HuH-7 (cell line): ENCODE measurements at places on chromosomes 2 and 18.

DNA sequence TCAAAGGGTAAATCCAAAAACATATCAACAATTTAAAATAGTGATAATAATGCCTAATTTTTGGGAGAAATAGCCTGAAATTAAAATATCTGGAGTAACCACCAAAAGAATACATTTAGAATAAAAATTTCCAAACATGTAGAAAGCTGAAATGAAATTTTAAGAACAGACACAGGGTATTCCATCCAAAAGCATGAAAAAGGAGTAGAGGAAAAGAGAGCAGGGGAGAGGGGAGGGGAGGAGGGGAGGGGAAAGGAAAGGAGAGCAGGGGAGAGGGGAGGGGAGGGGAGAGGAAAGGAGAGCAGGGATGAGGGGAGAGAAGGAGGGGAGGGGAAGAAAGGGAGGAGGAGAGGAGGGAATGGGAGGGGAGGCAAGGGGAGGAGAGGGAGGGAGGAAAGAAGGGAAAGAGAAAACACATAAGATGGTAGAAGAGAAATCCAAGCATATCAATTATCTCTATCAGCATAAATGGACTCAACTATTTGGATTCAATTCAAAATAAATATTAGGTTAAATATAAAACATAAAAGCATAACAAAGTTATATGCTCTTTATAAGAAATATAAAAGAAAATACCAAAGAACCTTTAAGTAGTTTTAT is 141.1 kb downstream of the ZNF385B start:
- no peak for DNase-seq

DNA sequence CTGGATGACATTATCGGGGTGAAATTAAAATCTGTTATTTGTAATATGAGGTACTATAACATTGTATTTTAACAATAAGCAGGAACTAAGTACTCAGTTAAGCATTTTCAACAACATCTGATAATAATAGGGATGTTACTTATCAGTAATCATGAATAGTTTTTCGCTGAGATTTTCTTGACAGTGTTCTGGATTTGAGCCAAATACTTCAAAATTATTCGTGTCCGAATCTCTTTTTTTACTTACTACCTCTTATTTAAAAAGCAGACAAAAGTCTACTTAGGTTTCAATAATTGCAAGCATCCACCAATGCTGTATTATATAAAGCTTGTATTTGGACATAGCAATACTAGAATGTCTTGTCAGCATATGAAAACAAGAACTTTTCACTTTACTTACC is 6.4 kb upstream of the ANKRD12 start:
- no peak for DNase-seq

DNA sequence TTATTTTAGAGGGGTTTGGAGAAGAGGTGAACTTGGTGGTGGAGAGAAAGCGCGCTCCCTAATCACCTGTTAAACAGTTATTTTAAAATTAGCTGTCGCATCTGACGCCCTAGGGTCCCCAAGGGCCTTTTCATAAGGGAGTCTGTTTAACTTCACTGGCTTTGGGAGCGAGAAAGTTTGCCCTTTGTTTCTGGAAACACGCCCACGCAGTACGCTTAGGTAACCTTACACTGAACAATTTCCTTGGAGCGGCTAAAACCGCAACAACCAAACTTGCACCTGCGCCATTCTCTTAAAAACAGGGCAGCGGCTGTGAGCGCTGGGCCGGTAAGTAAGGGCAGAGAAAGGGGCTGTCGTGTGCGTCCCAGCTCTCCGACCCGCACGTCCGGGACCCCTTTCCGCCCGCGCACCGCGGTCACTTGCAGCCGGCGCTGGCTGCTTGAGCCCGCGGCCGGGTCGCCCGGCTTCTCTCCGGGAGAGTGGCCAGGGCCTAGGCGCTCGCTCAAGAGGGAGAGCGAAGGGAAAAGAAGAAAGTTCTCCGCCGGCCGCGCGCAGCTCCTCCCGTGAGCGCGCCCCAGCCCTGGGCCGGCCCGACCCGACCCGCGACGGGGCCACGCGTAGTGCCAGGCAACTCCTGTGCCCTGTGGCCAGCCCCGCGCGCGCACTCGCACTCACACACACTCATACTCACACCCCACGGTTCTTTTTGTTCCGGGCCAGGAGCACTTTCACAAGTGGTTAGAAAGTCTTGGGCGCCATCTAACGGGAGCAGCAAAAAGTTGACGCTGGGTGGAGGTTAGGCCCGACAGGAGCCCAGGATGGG is 19.2 kb downstream of the POU3F3 start:
- peak; percentile 85 for DNase-seq

- DNase-seq = no peak
Observed at GRCh38 chr2:172986040-172986439, 89.6 kb upstream of the MAP3K20 start.

GRCh38 chr2:120879431-120880295 is 144.0 kb downstream of the GLI2 start:
- peak; percentile 39 for DNase-seq

- no peak for DNase-seq
Observed at GRCh38 chr2:154231021-154231420, 359.3 kb downstream of the GALNT13 start.

- no peak for DNase-seq
Observed at GRCh38 chr2:212414767-212415211, 123.8 kb downstream of the ERBB4 start.

DNA sequence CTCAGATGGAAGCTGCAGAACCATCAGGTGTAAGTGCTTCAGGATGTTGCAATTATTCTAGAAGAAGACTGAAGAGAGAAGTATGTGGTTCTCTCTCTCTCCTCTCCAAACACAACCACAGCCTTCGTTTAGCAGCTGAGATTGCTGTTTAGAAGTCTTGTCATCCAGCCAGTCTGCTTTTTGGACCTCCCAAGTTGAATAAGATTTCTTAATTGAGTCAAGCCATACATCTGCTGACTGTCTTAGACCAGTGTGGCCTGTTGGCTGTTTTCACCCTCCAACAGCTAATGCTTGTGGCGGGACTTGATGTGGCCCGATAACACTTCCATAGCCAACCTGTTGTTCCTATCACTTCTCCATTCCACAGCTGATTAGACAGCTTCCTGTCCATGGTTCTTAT is 91.3 kb upstream of the TMEM17 start:
- no peak for DNase-seq

GRCh38 chr2:166451468-166451867 is 42.6 kb downstream of the SCN7A start:
- DNase-seq = no peak

DNA sequence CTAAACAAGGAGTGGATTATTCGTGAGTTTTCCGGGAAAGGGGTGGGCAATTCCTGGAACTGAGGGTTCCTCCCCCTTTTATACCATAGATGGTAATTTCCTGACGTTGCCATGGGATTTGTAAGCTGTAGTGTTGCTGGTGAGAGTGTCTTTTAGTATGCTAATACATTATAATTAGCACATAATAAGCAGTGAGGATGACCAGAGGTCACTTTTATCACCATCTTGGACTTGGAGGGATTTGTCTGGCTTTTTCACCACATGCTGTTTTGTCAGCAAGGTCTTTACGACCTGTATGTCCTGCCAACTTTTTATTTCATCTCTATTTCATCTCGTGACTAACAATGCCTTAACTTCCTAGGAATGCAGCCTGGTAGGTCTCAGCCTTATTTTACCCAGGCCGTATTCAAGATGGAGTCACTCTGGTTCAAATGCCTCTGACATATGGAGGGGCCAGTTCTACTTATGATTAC is 124.8 kb upstream of the B3GNT2 start:
- DNase-seq = no peak

GRCh38 chr2:199092419-199092818 is 365.3 kb downstream of the SATB2 start:
- no peak for DNase-seq

- DNase-seq = no peak
Observed at GRCh38 chr18:37362158-37362890, 203.3 kb downstream of the CELF4 start.

DNA sequence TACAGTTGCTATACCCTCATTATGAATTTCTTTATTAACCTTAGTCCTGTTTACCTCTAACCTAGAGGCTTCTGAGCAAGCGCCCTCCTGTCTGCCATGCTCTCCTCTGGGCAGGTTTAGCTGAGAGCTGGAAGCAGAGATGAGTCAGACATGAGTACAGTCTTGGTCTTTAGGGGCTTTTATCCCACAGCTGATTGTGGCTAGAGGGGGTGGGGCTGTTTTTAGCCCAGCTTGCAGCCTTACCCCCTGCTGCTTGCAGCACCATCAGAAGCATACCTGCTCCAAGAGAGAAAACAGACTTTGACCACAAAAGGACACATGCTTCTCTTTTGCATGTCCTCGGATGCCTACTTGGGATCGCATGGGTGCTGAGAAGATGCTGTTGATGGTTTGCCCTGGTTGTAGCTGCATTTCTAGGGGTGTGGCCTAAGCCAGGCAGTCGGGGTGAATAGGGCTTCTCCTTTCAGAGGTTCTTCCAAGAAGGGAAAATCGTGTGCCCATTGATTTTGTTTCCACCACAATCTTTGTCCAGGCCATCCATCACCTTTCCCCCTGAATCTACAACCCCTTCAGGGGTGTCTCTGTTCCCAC is 115.0 kb upstream of the LGALSL start:
- DNase-seq = no peak

GRCh38 chr2:66897691-66898150 is 462.8 kb downstream of the MEIS1 start:
- no peak for DNase-seq

GRCh38 chr18:56086176-56086575 is 498.2 kb upstream of the TCF4 start:
- no peak for DNase-seq

- DNase-seq = peak; percentile 40
Observed at GRCh38 chr18:10851824-10852319, 297.5 kb downstream of the PIEZO2 start.

GRCh38 chr2:27307545-27308358 is 493 bp downstream of the UCN start:
- no peak for DNase-seq

- DNase-seq = no peak
Observed at GRCh38 chr2:126720638-126721037, 64.7 kb downstream of the GYPC start.

DNA sequence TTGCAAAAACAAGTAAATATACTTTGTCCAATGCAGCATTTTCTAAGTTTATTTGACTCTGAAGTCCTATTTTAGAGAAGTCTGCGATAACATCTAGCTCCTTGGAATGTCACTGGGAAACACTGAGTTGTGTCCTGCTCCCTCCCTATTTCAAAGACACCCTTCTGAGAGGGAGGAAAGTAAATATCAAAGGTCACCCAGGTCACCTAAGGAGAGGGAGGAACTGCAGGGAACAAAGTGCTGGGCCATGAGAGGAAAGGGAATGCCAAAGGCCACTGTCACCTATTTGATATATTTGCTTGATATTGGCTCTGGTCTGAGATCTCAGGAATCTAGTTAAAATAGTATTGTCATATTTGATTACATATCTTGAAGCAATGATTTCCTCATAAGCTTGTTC is 201.3 kb downstream of the GCA start:
- no peak for DNase-seq

DNA sequence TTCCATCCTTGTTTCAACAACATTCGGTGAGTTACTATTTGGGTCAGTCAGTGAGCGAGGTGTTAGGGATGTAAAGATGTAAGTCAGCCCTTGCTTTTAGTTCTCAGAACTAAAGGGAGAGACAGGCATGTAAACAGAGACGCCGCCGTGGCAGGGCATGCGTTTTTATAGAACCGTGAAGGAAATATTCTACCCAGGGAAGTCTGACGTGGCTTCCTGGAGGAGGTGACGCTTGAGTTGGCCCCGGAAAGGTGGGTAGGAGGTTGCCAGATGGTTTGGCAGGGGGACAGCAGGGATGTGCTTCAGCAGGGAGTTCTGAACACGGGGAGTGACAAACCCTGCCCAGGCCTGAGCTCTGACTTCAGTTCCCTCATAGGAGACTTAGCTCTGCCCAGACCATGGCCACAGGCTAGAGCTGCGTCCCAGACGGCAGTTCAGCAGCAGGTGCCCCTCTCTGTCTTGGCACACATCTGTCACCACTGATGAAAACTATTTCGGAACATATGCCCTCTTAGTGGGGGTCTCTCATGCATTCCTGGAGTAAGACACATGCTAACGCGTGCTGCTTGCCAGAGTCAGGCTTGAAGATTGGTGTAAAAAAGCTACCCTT is 23.4 kb upstream of the RPL31 start:
- DNase-seq = no peak

DNA sequence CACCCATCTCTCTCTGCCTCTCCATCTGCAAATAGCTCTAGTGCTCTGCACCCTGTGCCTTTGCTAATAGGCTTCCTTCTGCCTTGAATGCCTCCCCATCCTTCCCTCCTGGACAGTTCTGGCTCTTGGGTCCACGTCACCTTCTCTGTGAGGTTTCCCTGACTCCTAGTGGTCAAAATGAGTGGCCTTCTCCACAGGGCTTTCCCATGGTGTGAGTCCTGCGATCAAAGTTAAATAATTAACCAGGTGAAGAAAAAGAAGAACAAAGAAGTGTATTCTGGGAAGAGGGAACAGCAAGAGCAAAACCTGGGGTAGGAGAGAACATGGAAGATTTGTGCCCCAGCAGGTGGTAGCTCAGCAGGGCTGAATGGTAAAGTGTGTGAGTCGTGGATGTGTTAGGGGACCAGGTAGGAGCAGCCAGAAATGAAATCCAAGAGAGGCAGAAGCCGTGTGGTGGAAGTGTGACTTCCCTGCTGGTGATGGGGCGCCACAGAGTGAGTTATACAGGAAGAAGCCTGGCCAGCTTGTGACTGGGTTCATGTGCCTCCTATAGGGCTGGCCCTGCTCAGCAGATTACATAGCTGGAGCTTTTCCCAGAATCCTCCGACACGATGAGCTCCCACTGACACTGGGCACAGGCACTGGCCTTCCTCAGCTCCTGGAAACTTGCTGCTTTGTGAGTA is 93.8 kb upstream of the LDAH start:
- peak; percentile 47 for DNase-seq

GRCh38 chr2:71492112-71492511 is 38.8 kb downstream of the DYSF start:
- DNase-seq = no peak

- no peak for DNase-seq
Observed at GRCh38 chr2:148614322-148615049, 30.1 kb upstream of the EPC2 start.

DNA sequence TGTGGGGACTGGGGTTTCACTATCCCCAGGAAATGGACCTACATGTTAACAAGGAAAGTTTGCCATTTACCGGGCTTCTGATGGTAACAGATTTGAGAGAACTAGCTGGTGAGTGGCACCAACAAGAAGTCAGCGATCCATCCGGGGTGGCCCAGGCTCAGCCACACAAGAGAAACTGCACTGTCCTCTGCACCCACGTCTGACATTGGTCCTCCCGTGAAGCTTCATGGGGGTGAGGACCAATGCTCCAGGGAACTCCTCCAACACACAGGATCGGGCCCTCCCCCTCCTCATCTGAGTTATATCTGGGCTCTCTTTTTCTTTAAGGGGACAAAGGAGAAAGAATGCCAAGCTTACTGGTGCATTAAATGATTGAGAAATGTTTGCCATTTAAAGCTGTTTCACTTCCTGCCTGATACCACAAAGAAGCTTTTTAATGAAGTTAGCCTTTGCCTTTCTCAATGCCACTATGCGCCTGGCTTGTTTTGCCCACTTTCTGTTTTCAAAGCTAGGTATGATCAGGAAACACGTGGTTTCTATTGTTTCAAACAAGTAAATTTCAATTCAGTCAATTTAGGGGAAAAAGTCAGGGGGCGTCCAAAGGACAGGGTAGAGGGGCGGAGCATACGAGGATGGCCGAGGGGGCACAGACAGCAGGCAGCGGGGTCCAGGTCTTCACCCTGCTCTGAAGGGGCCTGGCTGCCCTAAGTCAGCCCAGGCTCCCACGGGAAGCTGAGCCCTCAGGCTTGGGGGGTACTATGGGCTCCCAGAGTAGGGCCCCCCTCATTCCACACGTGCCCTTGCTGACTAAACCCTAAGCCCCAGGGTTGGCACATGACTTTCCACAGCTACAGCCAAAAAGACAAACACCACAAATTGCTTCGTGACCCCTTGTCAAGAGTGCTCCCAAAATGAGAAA is 204.0 kb upstream of the ID2 start:
- DNase-seq = no peak
